H1 (cell line): ENCODE measurements at places on chromosomes 3 and 15. TPM values are rescaled to one million over a fixed set of nuclear protein-coding genes. Genes with fewer than 3 reads are reported as not detected.

DNA sequence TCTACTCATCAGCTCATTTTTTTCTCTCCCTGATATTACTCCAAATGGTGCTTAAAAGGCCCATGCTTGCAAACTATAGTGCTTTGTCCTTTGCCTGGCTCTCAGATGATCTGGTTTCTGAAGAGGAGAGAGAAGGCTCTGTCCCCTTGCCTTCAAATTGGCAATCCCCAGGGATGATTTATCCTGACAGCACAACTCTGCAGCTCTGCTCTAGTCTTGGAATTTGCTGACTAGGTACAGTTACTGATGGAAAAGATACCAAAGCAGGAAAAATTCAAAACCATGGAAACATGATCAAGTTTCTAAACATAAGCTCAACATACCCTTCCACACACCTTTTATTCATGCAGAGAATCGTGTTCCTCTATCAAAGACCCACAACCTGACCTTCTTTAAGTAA lies 106.7 kb upstream of the CADPS start:
- no peak for DNase-seq

DNA sequence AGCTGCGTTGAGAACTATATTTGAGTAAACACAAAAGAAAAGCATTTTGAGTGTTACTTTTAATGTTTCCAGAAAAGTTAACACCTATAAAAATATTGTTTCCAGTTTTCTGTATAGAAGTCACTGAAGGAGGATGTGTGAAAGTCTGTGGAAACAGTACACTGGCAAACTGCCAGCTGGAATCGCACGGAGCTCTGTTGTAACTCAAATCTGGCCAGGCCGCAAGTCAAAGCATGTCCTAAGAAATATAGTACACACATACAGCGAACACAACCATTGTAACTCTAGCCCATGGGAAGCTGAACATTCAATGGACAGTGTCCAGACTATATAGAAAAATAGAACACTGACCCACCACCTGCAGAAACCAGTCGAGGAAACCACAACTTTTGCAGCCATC lies 657.2 kb downstream of the FHIT start:
- DNase-seq, result no peak

PTH1R gene
- total RNA-seq, result 0.21 and 1.5 TPM in 2 replicates

DNA sequence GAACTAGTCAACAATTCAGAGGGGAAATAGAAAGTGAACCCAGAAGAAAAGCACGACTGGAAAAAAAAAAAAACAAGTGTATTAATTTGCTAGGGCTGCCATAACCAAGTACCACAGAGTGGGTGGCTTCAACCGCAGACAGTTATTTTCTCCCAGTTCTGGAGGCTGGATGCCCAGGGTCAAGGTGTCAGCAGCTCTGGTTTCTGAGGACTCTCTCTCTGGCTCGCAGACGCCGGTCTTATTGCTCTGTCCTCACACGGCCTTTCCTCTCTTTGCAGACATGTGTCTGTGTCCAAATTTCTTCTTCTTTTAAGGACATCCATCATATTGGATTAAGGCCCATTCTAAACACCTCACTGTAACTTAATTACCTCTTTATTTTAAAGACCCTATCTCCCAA lies 291.8 kb downstream of the XXYLT1 start:
- DNase-seq, result no peak

DNA sequence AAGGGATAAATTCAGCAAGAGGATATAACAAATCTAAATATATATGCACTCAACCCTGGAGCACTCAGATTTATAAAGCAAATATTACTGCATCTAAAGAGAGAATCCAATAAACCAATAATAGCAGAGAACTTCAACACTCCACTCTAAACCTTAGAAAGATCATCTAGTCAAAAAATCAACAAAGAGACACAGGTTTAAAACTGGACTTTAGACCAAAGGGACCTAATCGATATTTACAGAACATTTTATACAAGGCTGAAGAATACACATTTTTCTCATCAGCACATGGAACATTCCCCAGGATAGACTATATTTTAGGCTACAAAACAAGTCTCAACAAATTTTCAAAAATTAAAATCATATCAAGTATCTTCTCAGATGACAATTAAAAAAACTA lies 379.0 kb downstream of the GBE1 start:
- no peak for DNase-seq
